Breast epithelium (tissue), 4 donors: ENCODE measurements at places on chromosomes 4 and X. TPM values are rescaled to one million over a fixed set of nuclear protein-coding genes. Genes with fewer than 3 reads are reported as not detected.

TMEM154 gene
- total RNA-seq, result 7.2 TPM

BEX2 gene
- total RNA-seq, result 12.5 TPM

IL9R gene
- 0.33 TPM for total RNA-seq

DNA sequence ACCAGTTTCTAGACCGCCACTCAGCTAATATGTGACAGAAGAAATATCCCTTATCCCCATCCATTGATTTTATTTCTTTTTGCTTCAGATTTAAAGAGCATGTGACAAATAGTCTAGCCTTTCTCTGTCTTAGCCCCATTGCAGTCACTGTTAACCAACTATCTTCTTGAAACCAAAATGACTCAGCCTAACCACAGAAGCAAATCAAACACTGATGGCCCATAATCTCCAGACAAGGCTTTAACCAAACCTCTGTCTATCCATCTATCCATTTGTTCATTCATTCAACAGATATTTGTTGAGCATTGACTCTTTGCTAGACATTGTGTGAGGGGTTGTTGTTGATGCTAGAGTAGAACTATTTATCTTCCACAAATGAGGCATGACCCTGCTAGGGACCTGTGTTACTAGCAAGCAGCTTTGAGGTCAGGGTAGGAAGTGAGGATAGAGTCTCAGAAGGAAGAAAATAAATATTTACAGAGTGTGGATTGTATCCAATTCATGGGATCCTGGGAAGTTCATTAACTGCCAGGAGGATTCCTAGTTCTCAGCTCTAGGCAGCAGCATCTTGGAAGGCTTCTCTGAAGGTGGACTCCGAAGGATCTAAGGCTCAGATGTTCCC lies 22.5 kb downstream of the HNRNPH2 start:
- DNase-seq, result no peak

- DNase-seq, result no peak
Observed at GRCh38 chrX:39731735-39732134, 366.0 kb downstream of the BCOR start.

GRCh38 chrX:22345884-22346283 lies 73.2 kb downstream of the CBLL2 start:
- DNase-seq, result no peak

- DNase-seq, result no peak
Observed at GRCh38 chr4:70938086-70938485, 35.9 kb downstream of the MOB1B start.

- no peak for DNase-seq
Observed at GRCh38 chrX:138996268-138996667, 284.8 kb upstream of the FGF13 start.

GRCh38 chr4:52864793-52865192 lies 2.7 kb downstream of the RASL11B start:
- no peak for DNase-seq
